ENCODE measurements at places on chromosomes 1 and 21. TPM values are rescaled to one million over a fixed set of nuclear protein-coding genes. Genes with fewer than 3 reads are reported as not detected.

DNA sequence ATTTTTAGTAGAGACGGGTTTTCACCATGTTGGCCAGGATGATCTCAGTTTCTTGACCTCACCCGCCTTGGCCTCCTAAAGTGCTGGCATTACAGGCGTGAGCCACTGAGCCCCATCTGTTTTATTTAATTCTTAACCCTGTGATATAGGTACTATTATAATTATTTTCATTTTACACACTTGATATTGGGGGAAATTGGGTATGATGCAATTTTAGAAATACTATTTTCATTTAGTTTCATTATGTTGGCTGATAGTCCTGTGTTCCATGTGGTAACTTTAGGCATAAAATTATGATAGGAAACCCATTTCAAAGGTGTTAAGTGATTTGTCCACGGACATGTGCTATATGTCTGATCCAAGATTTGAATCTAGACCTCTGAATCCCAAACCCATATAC lies 61.1 kb downstream of the SPEN start:
- DNase-seq = no peak

GRCh38 chr1:25538191-25538767 lies 5.1 kb upstream of the LDLRAP1 start:
- DNase-seq = no peak

RNF186 gene
- not detected for total RNA-seq

DNA sequence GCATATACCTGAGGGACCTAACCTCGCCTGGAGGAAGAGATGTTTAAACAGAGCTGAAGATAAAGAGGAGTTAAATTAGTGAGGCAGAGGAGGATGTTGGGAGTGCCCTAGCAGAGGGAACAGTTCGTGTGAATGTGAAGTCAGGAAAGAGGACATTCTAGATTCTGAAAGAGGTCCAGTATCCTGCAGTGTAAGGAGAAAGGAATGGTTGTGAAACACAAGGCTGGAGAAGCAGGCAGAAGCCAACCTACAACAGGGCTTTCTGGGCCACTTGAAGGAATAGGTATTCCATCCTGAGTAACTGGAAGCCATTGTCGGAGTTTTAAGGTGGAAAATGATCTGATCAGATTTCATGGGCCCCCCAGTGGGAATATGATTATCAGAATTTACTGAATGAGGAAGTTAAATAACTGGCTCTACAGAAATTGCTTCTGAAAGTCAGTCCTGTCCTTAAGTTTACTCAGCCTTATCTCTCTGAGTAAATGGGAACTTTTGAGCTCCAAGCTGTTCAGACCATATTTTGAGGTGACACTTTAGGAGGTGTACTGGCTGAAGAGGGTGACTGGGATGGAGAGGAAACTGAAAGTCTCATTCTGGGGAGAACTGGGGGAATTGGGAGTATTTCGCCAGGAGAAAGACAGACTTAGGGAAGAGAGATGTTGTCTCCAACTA lies 24.4 kb upstream of the FAAH start:
- DNase-seq = no peak

- peak; percentile 22 for DNase-seq
Measured at GRCh38 chr1:37153116-37154100, 119.1 kb upstream of the GRIK3 start.

TUFT1 gene
- 6.6 TPM for total RNA-seq

DNA sequence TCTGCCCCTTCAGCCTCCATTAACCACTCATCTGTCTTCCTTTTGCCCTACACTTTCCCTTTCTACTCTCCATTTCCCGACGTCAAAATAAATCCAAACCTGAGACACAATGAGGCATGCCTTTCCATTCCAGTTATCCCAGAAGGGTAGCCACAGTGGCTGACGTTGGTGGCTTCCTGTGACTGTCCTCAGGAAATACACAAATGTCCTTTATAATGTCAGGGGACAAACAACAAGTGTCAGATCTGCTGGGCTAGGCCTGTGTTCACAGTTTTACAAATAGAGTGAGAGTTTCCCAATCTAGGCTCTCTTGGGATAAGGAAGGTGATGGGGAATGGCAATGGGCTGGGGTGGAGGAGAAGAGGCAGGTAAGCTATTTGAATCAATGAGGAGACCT lies 135.3 kb downstream of the BRINP2 start:
- DNase-seq = no peak

APOBEC4 gene
- not detected for total RNA-seq

SPRR1B gene
- total RNA-seq = not detected

CDA gene
- total RNA-seq = 6.4 TPM

PTPRC gene
- 65.8 TPM for total RNA-seq

CYP4Z1 gene
- 2.5 TPM for total RNA-seq

GRCh38 chr1:159009704-159010361 lies at the start of gene IFI16:
Gene IFI16, plus strand, starts transcription at chr1:159009907. Its CDS starts 4,774 bp downstream, at chr1:159014681.
- DNase-seq = no peak

SPOCD1 gene
- total RNA-seq = 9.5 TPM

DNA sequence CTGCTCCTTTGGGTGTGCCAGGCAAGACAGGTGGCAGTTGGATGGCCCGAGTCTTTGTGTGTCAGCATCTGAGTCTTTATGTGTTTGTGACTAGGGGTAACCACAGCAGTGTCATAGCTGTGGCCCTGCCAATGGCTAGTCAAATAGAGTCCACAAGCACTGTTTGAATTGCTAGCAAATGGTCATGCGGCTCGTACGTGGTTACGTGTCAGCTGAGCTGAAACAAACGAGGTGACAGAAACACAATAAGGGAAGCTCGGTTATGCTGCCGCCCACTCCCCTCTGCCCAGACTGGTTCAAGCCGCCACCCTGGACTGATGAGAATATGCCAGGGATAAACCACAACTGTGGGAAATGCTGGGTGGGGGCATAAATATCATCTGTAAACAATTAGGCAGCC lies 174.3 kb upstream of the LMO4 start:
- DNase-seq = no peak

DNA sequence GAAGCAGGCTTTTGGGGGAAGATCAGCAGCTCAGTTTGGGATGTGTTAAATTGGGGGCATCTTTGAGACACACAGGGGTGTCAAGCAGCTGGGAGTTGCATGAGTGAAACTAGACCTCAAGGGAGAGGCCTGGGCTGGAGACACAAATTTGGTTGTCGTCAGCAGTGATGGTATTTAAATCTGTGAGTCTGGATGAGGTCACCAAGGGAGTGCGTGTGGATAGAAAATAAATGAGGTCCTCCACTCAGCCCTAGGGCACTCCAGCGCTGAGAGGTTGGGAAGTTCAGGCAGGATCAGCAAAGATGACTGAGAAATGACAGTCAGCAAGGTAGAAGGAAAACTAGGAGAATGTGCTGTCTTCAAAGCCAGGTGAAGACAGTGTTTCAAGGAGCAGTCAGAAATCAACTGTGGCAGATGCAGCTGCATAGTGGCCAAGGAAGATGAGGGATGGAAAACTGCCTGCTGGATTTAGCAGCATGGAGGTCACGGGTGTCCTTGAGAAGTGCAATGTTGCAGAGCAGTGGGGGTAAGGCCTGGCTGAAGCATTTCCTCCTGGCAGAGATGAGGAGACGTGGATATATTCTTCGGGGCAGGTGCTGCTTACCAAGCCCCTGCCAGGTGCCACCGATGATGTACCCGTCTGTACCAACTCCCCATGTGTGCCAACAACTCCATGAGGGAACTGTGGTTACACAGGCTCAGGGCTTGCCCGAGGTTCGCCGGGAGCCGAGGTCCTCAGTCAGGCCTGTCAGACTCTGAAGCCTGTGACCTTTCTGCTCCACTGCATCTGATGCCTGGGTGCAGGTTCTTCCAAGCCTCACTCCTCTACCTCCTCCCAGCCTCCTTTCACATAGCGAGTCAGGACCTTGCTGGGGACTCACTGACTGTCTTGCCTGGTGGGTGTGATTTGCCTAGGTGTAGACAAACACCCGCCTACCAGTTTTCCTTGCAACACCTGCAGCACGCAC lies 11.3 kb downstream of the MAP7D1 start:
- no peak for DNase-seq

SLC35F3 gene
- not detected for total RNA-seq

GRCh38 chr1:220885971-220886370 lies 6.7 kb downstream of the HLX start:
- DNase-seq = no peak

GRCh38 chr21:40433538-40433937 lies 413.4 kb downstream of the DSCAM start:
- DNase-seq = no peak

DNA sequence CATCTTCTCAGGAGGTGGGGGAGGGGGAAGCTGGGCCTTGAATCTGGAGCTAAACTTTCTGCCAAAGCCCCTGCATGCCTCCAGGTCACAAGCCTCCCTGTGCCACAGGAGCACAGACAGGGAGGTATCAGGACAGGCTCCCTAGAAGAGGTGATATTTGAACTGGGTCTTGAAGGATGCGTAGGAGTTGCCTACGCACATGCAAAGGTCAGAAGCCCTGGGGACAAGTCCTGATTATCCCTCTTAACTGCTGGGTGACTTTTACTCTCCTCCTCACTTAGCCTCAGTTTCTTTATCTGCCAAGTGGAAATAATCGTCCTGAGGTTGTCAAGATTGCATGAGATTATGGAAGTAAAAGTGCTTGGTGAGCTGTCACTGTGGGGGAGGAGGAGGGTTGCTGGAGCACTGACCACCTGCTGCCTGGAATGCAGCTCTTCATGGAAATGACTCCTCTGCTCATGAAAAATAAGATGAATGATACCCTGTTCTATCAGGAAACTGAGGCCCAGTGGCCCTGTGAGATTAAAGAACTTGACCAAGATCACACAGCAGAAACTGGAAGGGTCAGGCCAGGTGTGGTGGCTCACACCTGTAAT lies 50.6 kb upstream of the LAPTM5 start:
- no peak for DNase-seq

JAM2 gene
- total RNA-seq = 13.3 TPM

CFHR1 gene
- total RNA-seq = 1.8 TPM

- DNase-seq = no peak
Measured at GRCh38 chr1:229905031-229905545, 161.9 kb upstream of the GALNT2 start.

- DNase-seq = no peak
Measured at GRCh38 chr21:28587748-28588147, 404.9 kb downstream of the LTN1 start.

GRCh38 chr1:230175163-230175747 lies 108.2 kb downstream of the GALNT2 start:
- no peak for DNase-seq

CNKSR1 gene
- total RNA-seq = 1.7 TPM

DNA sequence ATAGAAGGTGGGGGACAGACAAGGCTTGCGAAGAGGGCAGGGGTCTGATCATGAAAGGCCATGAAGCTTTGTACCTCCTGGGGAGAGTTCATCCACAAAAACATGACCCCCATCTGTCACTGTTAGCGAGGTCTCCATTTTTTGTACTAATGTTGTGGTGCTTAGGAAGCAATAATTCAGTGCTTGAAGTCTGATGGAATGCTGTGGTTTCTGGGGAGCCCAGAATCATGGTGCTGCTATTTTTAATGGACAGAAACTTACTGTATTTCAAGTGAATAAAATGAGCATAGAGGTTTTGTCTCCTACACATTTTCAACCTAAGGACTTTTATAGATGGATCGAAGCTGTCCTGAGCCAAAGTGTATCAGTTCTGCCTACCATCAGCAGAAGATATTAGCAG lies 28.2 kb upstream of the RGL1 start:
- DNase-seq = no peak

GRCh38 chr1:30319765-30320580 lies 403.4 kb downstream of the MATN1 start:
- peak; percentile 78 for DNase-seq

DNA sequence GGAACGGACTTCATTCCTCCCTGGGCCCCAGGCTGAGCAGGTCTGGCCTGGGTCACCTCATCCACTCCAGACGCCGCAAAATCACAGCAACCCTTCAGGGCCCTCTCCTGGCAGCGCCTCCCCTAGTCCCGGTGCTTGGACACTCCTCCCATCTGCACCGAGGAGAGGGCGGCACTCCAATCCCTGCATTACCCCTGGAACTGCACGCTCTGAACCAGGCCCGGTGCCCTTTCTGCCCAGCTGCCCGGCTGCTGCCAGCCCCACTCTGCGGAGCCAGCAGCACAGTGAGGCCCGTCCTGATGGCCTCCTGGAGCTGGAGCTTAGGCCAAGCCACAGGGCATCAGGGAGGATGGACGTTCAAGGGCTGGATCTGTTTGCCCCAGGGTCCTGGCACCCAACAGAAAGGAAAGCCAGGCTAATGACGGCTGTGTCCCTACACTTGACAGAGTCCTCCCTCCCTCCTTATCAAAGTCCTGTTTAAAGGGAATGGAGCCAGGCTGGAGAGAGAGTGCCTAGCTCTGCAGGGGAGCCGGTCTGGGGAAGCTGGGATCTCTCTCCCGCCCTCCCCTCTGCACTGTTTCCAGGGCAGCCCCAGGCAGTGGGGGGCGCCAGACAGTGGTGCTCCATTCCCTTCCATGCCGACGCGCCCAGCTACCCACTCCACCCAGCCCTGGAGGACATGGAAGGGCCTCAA lies 12.7 kb downstream of the COL6A2 start:
- peak; percentile 85 for DNase-seq

- no peak for DNase-seq
Measured at GRCh38 chr1:53110370-53111072, 31.9 kb downstream of the SLC1A7 start.

- no peak for DNase-seq
Measured at GRCh38 chr1:6631058-6631457, 6.4 kb downstream of the THAP3 start.

GRCh38 chr1:118960567-118961136 lies 27.5 kb downstream of the TBX15 start:
- DNase-seq = no peak

- no peak for DNase-seq
Measured at GRCh38 chr1:46991083-46991923, 32.2 kb upstream of the CYP4X1 start.

- DNase-seq = no peak
Measured at GRCh38 chr21:36551321-36551720, 71.4 kb upstream of the CLDN14 start.
